ENCODE measurements at places on chromosomes 12 and 14.
A peak's percentile ranks its signal among the peaks of the same experiment; 100 is the strongest.

DNA sequence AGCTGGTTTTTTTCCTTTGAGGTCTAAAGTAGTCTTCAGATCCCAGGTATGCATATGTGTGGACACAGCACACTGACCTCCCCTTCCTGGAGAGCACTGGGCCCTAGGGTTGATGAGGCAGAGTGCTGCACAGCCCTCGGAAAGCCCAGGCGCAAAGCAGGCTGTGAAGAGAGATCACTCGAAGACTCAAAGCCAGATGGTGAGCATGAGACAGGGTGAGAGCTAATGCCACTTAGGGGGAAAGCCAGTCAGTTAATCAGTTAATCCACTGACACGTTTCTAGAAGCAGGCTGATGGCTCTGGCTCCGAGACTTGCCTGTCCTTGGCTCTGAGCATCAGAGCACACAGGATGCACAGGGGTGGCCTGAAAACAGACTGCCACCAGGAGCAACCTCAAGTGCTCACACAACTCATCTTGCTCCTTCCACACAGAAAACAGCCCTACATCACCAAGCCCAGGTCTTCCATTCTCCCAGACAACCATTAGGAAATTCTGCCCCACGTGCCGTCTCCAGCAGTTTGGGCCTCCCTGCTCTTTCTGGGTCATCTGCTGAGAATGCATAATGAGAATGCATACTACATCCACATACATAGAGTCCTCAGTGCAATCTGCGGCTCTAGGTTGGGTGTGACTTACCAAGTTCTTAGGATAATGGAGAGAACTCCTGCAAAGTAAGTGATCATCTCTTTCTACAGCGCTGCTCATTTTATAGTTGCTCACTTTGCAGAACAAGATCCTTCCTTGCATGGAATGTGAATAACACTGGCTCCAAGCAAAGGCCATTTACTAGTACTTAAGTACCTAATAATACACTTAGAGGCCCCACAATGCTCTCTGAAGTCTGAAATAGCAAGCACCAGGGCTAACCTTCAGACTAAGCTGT lies 12.0 kb downstream of the AQP6 start:
- peak; percentile 50 for DNase-seq

GRCh38 chr12:42603246-42603990 lies 13.9 kb upstream of the PRICKLE1 start:
- no peak for DNase-seq

- DNase-seq, result no peak
Observed at GRCh38 chr12:123094349-123095077, 56.4 kb downstream of the PITPNM2 start.

- peak; percentile 73 for DNase-seq
Observed at GRCh38 chr14:91418387-91419043, 895 bp upstream of the CCDC88C start.

DNA sequence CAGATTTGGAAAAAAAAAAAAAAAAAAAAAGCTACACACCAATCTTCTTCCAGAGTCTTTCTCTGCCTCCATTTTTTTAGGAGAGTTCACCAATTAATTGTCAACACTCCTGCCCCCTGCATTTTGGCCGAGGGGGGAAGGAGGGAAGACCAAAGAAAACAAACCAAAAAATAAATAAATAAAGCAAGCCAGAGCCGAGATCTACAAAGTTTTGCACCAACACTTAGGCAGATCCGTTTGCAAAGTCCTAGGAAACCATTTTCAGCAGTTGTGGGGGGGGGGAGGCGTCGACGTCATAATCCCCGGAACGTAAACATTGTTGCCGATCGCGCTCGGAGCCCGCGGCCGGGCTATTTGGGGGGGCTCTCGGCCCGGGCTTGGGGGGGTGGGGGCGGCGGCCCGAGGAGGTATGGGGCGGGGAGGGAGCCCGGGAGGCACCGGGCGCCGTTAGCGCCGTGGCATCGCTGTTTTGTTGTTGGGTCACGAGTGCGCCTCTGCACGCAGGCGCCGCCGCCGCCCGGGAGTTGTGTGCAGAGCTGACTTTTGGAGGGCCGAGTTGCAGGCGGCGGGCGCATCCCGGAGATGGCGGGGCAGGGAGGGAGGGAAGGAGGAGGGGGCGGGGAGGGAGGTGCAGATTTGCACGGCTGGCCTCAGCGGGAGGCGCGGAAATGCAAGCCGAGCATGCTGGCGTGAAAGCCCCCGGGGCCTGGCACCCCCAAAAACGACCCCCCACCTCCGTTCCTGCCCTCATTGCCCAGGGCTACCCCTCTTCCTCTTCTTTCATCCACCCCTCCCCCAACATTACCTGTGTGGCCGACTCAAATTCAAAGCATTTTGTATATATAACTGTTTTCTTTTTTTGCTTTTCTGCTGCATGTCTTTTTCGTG lies 598 bp downstream of the KDM2B start:
- DNase-seq, result peak; percentile 21

- DNase-seq, result no peak
Observed at GRCh38 chr14:67517083-67517482, 16.0 kb upstream of the PLEKHH1 start.

DNA sequence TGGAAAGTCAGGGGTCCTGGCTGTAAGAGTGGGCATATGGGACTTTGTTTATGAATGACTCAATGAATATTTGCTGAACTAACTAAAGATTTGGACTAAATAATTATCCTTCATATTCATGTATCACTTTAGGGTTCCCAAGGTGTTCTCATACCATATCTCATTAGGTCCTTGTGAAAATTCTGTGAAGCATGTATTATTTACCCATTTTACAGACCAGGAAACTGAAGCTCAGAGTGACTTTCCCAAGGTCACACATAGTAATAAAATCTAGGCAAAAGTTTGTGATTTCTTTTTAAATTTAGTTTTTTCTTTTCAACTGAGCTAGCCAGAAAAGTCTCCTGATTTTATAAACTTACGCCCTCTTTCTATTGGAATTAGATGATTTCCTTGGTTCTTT lies 9.4 kb downstream of the PDE1B start:
- DNase-seq, result no peak

GRCh38 chr12:100185361-100185894 lies 15.2 kb upstream of the ACTR6 start:
- no peak for DNase-seq

DNA sequence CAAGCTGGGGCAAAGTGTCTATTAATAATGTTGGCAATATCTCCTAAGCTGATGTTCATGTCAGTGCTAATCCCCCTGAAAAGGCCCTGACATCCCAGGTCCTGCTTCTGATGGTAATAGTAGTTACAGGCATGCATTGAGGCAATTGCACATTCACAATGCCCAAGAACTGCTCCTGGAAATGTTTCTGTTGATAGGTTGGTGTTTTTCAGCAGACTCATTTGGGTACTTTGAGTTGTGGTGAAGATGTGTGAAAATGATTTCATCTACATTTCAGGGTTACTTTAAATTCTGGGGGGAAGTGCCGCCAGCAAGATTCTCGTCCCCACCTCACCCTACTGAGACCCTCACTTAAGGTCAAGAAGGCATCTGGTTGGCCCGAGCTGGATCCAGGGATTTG lies 92.9 kb downstream of the BBS10 start:
- DNase-seq, result no peak

DNA sequence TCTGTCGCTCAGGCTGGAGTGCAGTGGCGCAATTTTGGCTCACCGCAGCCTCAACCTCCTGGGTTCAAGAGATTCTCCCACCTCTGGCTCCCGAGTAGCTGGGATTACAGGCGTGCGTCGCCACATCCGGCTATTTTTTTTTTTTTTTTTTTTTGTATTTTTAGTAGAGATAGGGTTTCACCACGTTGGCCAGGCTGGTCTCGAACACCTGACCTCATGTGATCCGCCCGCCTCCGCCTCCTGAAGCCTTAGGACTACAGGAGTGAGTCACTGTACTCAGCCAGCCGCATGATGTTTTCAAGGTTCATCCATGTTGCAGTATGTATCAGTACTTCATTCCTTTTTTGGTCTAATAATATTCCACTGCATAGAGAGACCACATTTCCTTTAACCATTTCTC lies 2.4 kb upstream of the RNF34 start:
- DNase-seq, result no peak

DNA sequence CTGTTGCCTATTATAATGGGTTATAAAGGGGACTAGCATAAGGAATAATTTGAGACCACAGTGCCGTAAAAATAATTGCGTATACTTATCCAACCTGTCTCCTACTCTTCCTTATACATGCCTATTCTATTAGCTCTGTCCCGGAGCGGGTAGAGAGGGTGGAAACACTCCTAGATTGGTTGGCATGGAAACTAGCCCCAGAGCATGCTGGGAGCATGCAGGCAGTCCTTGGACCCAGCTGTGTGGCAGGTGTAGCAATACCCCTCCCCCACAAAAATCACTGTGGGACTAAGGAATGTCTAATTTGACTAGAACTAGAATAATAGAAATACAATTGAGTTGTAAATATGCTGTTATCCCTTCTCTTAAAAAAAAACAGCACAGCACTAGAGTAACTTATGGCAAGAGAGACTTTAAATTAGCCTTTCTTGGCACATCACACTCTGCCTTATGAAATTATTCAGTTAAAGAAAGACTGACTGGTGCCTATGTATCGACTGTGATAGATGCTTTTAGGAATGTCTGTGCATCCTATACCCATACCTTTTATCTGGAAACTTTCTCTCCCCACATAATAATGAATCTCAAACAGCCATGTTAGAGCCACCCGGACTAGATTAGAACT lies 244.0 kb upstream of the DAAM1 start:
- no peak for DNase-seq

DNA sequence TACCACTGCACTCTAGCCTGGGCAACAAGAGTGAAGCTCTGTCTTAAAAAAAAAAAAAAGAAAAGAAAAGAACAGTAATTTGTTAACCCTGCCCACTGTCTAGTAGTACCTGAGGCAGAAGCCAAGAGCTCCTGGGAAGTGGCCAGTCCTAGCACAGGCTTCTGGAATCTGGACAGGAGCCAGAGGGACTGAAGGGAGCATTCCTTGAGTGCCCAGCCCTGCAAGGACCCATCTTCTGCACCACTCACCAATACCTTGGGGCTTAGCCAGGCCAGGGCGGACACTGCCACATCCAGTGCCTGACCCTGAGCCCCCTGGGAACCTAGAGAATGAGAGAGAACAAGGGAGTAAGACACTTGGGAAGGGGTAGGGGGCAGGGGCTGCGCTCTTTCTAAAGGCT lies 33.7 kb downstream of the PARP2 start:
- DNase-seq, result no peak

- peak; percentile 1 for DNase-seq
Observed at GRCh38 chr12:63098851-63099250, 52.1 kb downstream of the AVPR1A start.

GRCh38 chr12:31813305-31813704 lies 84.5 kb upstream of the AMN1 start:
- DNase-seq, result no peak

DNA sequence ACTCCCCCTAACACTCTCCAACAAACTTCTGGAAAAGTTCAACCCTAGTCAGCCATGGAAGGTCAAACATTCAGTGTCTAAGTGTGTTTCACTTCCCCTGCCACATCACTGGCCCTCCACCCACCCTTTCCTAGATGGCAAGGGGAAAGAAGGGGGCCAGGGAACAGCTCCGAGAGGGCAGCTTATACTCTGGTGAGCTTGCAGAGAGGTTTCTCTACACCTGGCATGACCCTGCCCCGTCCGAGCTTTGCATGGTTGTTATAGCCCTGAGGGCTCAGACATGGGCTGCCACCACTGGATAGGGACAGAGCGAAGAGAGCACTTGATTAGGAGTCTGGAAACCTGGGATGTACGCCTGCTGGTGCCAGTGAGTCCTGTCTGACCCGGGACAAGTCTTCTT lies 4.0 kb downstream of the ACVRL1 start:
- DNase-seq, result no peak

GRCh38 chr12:66049538-66050282 lies 80.8 kb downstream of the LLPH start:
- DNase-seq, result no peak

DNA sequence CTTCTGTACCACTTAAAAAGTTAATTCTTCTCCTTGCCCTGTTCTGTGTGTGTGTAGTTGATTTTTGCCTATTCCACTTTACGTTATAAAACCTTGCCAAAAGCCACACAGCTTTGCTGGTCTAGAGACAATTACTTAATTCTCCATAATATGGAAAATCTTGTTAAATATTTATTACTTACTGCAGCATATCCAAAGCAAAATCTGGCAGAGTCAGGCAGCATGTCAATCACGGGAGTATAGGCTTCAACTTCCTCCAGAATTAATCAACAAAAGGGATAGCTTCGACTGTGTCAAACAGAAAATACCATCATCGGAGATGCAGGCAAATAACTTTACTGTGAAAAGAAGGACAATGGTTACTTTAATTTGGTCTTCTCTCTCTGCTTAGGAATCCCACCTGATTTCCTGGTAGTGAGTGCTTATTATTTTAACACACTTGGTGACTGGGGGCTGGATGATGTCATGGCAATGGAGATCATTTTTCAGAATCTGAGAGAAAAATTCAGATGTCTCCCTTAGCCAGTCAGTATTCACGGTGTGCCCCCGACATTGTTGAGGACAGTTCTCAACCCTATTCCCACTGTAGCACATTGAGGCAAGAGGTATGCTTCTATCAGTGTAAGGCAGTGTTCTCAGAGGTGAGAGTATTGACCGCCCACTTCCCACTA lies 3.7 kb upstream of the MSRB3 start:
- no peak for DNase-seq

DNA sequence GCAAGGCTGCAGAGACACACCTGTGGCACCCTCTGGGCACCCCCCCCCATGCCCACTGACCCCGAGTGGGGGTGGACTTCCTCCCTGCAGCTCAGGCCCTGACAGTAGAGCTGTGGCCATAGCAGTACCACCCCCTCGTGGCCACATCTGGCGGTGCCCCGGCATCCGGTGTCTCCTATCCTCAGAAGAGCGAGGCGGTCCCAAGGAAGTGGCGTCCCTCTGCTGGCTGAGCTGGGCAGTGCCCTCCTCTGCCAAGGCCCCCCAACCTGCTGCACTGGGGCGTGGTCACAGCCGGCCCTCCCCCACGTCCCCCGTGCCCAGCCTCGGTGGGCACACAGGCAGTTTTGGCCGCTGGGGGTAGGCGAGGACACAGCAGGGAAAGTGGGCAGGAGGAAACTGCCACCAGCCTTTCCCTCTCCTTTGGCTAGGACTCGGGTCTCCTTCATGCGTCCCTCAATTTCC lies 6.0 kb upstream of the SLC6A12 start:
- peak; percentile 44 for DNase-seq

GRCh38 chr14:52781629-52782028 lies 9.8 kb downstream of the GNPNAT1 start:
- DNase-seq, result no peak

Data from NCI-H1694 treated with DMSO at 0.1 percent for 48 hours (cell line).